ENCODE measurements at places on chromosomes 6 and 20.

DNA sequence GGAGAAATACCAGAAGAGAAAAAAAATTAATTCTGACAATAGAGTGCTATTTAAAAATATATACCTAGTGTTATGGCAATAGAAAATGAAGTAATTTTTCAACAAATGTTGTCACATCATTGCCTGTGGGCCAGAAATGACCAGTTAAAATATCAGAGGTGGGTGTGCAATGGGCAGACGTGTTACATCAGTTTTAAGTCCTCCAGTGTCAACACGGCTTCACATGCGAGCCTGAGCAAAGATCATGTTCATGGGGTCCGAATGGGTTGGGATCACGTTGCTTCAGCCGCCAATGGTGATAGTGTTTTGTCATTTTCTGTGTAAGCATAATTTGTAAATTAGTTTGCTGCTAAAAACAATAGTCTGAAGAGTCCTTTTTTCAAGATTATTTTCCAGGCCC, 27.5 kb downstream of the TMEM200A start:
- DNase-seq, result no peak

DNA sequence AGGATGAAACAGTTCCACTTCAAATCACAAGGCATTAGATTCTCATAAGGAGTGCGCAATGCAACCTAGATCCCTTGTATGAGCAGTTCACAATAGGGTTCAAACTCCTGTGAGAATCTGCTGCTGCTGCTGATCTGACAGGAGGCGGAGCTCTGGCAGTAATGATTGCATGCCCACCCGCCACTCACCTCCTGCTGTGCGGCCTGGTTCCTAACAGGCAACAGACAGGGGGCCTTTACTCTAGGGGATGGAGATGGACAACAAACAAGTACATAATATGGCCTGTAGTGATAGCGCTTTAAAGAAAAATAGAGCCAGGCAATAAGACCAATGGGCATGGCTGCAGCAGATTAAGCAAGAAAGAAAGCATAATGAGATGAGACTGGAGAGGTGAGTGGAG, 2.7 kb upstream of the TBC1D22B start:
- DNase-seq, result no peak

- DNase-seq, result no peak
Measured at GRCh38 chr6:36809941-36810803, 29.1 kb downstream of the CPNE5 start.

DNA sequence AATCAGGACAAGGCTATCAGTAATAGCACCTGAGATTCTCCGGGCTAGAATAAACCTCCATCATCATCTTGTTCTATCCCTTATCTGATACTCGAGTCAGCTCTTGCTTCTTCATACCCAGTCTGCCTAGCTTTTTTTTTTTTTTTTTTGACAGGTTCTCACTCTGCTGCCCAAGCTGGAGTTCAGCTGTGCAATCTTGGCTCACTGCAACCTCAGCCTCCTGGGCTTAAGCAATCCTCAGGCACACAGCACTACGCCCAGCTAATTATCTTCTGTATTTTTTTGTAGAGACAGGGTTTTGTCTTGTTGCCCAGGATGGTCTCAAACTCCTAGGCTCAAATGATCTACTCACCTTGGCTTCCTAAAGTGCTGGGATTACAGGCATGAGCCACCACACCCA, 19.5 kb downstream of the SRSF6 start:
- DNase-seq, result no peak

DNA sequence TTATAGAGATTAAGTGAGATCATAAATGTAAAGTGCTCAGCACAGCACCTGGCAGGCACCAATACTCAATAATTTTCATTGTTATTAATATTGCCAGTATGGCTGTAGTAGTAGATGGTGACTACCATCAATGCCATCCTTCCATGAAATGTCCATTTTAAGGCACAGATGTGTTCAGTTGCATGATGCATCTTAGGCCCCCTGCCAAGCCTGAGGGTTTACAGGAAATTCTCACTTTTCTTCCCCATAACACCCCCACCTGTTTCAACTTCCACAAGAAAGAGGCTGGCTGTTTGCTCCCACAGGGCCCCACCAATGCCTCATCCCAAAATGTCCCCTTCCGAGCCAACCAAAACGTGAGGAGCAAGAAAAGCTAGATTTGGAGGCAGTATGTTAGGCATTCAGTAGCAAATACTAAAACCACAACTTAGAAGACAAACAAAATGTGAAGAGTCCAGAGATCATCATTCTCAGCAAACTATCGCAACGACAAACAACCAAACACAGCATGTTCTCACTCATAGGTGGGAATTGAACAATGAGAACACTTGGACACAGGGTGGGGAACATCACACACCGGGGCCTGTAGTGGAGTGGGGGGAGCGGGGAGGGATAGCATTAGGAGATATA, 110.6 kb upstream of the NHSL1 start:
- no peak for DNase-seq

- no peak for DNase-seq
Measured at GRCh38 chr6:158826819-158827501, 7.8 kb upstream of the EZR start.

GRCh38 chr6:89073014-89073620, 7.4 kb upstream of the PNRC1 start:
- DNase-seq, result no peak

DNA sequence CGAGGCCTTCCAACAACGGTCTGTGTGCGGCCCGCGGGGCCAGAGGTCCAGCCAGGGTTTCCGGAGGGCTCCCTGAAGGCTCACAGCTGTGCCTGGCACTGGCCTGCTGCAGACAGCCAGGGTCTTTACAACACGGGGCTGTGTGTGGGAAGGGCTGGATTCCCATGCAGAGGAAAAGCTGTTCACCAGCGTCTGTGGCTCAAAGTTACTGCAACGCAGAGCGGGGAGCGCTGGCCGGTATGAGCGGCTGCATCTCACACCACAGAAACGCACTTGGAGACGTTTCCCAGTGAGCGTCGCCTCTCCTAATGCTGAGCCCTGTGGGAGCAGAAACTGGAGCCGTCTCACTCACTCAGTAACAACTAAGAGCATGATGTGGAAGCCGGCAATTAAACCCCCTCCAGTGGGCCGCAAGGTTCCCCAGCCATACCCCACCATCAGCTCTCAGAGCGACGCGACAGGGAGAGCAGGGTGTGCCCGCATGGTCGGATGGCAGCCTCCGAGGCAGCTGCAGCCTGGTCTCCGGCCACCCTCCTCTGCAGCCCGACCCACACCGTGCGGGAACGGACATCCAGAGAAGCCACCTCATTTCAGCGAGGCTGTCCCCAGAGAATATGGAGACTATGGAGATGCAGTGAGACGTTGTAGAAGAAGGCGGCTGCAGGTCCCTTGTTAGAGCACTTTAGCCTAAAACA, 42.6 kb downstream of the DLL1 start:
- DNase-seq, result no peak

DNA sequence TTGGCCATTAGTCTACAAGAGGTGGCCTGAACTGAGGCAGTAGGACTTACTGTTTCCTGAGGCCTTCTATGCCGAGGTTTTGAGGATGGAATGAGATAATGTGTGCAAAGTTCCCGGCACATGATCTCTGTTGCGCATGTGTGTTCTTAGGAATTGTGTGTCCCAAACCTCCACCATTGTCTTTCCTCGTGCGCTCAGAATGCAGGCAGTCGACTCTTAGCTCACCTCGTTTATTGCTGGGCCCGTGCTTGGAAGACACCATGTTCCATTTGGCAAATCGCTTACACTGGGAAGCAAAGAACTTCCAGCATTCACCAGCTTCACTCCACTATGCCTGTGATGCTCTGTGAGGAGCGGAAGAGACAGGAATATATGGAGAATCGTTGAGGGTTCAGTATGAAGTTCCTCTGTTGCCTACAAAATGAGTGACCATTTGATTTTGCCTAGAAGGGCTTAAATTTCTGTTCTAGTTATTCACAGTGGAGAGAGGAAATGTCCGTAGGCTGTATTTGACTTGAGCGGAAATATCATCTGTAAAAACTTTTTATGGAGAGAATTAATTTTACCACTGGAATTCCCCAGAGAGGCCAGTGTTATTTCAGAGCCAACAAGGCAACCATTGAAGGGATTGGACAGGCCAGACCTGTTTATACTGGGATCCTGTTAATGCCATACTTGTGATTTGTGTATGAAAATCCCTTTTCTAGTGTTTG, 75.7 kb upstream of the CLDN20 start:
- DNase-seq, result no peak

GRCh38 chr6:159797554-159797953, 2.5 kb upstream of the PNLDC1 start:
- no peak for DNase-seq

DNA sequence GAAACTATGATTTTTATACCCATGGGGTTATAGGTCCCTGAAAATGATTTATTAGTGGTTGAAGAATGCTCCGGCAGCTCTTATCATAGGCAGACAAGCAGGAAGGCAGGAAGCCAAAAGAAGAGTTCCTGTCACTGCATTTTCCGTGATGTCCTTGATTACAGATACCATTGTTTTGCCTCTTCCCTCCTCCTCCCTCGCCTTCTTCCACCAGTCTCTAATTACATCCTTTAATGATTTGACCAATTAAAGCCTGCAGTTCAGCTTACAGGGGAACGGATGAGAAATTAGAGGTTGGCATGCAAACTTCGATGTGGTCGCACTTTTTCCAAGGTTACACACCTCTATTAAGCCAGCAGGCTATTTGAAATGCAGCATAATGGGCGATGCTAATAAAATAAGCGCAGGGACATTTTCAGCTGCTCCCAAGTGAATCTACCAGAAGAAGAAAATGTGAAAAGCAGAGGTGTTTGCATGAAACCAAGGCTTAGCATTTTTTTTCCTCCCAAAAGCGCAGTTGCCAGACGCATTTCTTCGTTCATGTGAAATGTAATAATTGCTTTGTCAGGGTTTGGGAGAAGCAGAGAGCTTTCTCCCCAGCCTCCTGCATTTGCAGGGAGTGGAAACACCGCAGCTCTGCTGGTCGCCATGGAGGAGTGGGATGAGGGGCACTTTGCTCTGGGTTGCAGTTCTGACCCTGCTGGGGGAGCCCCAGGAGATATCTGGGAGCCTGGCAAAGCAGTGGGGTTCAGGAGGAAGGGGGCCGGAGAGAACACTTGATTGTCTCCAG, 6.0 kb downstream of the NOX3 start:
- no peak for DNase-seq

GRCh38 chr6:64930681-64931080, 776.3 kb downstream of the EYS start:
- no peak for DNase-seq

- no peak for DNase-seq
Measured at GRCh38 chr6:43510827-43511163, 649 bp upstream of the LRRC73 start.

GRCh38 chr6:133062696-133063306, 178.4 kb upstream of the EYA4 start:
- no peak for DNase-seq
